ENCODE measurements at places on chromosomes 11 and 22.

DNA sequence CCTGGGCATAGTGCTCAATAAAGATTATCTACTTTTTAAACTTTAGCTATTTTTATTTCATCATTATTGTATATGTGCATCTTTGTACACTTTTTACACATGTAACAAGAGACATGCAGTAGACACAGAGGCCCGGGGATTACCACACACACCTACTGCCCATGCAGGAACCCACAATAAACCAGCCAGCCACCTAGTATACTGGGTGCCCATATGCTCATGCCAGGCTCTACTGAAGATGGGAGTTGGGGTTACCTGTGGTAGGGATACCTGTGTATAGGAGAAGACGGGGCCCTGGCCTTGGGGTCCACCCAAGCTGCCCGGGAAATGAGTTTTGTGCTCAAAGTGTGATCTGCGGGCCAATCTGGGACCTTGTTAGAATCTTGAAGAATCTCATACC lies 31.2 kb upstream of the P2RY2 start:
- no peak for DNase-seq

GRCh38 chr11:118049771-118050170 lies 27.1 kb upstream of the TMPRSS4 start:
- DNase-seq: no peak

DNA sequence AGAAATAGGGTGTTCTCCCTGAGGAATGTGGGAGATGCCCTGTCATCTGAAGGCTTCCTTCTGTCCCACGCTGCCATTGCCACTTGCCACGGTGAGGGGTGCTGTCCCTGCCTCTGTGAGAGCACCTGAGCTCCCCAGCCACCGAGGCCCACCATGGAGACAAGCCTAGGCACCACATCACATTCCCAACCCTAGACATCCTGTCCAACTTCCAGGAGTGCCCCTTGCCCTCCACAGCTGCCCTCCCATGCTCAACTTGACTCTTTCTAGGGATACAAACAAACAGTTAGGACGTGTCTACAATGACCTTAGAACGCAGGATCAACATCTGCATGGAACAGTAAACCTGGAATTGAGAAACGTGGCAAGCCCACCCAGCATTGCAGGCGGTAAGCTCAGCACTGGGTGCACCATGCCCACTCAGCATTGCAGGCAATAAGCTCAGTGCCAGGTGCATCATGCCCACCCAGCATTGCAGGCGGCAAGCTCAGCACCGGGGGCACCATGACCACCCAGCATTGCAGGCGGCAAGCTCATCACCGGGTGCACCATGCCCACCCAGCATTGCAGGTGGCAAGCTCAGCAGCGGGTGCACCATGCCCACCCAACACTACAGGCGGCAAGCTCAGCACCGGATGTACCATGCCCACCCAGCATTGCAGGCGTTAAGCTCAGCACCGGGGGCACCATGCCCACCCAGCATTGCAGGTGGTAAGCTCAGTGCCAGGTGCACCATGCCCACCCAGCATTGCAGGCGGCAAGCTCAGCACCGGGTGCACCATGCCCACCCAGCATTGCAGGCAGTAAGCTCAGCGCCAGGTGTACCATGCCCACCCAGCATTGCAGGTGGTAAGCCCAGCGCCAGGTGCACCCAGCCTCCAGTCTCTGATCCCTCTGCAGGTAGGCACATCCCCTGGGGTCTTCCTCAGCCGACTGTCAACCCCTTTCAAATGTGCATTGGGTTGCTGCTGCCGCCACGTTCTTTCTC lies 1463.9 kb downstream of the TBC1D22A start:
- DNase-seq: no peak

GRCh38 chr22:17678817-17679385 lies 40.3 kb downstream of the BCL2L13 start:
- no peak for DNase-seq

Measured in activated naive CD4-positive, alpha-beta T cell (primary cell).